ENCODE measurements at places on chromosomes 12 and 14. TPM values are rescaled to one million over a fixed set of nuclear protein-coding genes. Genes with fewer than 3 reads are reported as not detected.

DNA sequence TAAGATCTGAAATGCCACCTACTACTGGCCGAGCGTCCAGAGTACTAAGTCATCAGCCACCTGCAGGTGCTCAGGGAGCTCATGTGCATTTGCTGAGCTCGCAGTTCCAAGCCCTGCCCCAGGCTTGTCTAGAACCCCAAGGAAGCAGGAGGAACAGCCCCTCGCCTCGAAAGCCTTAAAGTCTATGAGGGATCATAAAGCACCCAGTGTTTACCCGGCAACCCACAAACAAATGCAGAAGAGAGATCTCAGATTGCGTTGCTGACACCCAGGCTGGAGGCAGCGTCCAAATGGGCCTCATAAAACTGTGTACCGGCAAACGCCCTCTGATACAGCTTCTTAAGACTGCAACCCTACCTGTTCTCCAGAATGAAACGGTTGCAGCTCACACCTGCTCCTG is 6.8 kb downstream of the KDM2B start:
- H3K27me3 ChIP-seq = no peaks in the 10 kb centered on the region
- no peak overlapping the region for H3K4me3 ChIP-seq
- H3K4me1 ChIP-seq = no peaks in the 10 kb centered on the region
- H3K36me3 ChIP-seq = no peaks in the 10 kb centered on the region

- no peaks in the 10 kb centered on the region for H3K27me3 ChIP-seq
- no peak overlapping the region for H3K27ac ChIP-seq
- no peak overlapping the region for H3K4me3 ChIP-seq
- no peaks in the 10 kb centered on the region for H3K36me3 ChIP-seq
- H3K4me1 ChIP-seq = no peaks in the 10 kb centered on the region
Measured at GRCh38 chr14:56064513-56064912, 53.7 kb upstream of the PELI2 start.

Gene TAS2R42
- not detected for total RNA-seq

DNA sequence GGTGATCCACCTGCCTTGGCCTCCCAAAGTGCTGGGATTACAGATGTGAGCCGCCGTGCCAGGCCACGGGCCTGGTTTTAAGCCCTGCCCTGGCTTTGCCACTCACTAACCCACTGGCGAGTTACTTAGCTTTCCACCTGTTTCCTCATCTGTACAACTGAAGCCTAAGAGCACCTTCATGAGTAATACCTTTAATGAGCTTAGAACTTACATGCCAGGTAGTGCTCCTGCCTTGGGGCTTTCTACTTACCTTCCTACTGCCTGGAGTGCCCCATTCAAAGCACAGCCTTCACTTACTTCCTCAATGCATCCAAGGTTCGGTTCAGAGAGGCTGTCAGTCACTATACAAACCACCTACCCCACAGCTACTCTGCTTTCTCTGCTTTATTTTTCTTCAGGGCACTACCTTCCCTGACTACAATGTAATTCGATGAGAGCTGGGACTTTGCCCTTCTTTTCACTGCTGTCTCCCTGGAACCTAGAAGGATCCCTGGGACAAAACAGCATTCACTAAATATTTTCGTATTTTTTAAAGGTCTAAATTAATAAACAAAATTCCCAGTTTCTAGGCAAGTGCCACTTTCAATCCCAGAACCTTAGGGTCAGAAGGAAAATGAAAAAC is 13.8 kb downstream of the ZCCHC8 start:
- H3K27ac ChIP-seq = no peak overlapping the region
- H3K27me3 ChIP-seq = no peaks in the 10 kb centered on the region
- H3K4me3 ChIP-seq = no peak overlapping the region
- no peaks in the 10 kb centered on the region for H3K4me1 ChIP-seq
- peaks cover 27% of the 10 kb centered on the region for H3K36me3 ChIP-seq
